Common myeloid progenitor, CD34-positive (primary cell): ENCODE measurements at places on chromosomes 2 and 18.

DNA sequence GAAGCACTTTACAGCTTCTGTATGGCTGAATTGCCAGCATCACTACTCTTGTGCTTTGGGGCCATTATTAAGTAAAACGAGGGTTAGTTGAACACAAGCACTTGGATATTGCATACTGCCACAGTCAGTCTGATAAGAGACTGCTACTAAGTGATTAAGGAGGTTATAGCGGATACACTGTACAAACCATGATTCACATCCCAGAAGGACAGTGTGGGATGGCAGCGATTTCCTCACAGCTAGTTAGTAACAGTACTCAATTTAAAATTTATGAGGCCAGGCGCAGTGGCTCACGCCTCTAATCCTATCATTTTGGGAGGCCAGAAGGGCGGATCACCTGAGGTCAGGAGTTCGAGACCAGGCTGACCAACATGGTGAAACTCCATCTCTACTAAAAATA lies 2.6 kb upstream of the BMPR2 start:
- no peak for DNase-seq

GRCh38 chr2:28607730-28608499 lies 112.1 kb downstream of the PLB1 start:
- DNase-seq = no peak

- DNase-seq = no peak
These were observed 219.2 kb downstream of the MTX2 start for GRCh38 chr2:176488431-176488830.

DNA sequence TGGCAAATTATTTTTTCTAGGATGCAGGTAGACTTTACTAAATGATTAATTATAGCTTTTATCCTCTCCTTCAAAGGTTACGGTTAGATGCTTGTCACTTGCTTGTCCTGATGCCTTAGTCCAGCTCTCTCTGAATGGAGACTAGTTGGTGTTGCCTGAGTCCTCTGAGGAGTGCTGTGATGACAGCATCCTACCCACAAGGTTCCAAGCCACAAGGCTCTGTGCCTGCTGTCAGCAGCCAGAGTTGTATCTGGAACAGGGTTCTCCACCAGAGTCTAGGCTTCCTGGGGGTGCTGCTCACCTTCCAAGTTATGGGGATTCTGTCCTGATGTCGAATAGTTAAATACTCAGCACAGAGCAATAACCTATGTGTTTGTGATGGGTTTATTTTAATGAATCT lies 125.7 kb downstream of the GALNT1 start:
- no peak for DNase-seq

DNA sequence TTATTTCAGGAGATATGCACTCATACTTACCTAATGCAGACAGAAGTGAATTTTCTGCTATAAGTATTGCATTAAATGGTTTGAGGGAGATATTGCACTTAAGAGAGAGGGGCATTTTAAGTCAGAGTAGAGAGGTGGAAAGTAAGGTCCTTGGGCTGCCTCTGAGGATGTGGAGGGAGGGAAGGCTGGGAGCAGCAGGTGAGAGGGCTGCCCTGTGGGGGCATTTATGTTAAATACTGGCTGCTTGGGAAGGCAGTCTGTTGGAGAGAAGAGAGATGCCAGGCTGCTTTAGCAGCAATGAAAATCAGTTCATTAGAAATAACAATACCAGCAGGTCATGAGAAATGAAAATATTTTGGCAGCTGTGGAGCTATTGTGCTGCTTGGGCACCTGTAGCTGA lies 576.2 kb upstream of the HS6ST1 start:
- no peak for DNase-seq

- DNase-seq = no peak
These were observed 600.5 kb upstream of the SYT4 start for GRCh38 chr18:43877616-43878321.

DNA sequence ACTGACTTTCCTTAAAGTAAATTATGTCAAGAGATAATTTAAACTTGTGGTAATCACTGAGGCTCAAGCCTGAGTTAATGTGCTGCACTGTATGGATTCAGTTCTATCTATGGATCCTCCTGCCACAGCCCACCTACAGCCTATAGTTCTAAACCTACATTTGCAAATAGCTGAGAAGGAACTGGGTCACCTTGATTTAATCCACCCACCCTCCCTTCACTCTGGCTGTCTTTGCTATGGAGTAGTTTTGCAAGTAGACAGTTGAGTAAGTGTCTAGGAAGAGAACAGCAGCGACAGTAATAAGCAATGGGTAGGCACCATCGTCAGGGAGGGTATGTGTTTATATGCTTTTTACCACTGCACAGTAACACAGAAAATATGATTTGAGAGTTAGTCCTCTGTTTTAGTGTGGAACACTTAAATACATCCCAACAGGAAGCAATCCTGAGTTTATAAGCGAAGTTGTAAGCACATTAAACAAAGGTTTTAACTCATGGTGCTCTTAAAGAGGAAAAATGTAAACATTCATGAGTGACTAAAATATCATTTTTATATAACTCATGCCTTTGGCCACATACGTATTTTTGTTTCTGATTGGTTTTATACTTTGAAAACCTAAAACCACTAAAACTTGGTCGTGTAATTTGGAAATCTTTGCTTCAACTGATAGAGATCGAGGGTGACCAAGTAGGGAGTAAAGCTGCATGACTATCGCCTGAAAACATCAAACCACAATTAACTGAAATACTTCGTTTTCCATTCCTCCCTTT lies 36.3 kb upstream of the CHRNA1 start:
- no peak for DNase-seq

- no peak for DNase-seq
These were observed 811.3 kb downstream of the CPS1 start for GRCh38 chr2:211367711-211368110.

DNA sequence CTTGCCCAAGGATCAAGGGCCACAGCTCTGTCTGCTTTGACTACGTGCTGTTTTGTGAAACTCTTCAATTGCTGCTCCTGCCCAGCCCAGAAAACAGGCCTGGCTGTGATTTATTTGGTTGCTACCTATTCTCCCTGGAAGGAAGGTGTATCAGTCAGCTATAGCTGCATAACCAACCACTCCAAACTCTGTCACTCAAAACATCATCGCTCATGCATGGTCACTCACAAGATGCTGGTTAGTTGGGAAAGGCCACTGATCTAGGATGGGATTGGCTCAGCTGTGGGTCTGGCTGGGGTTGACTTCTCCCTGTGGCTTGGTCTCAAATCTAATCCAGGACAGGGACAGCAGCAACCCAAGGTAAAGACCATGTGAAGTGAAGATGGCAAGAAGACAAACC lies 14.6 kb downstream of the TEX51 start:
- DNase-seq = no peak

DNA sequence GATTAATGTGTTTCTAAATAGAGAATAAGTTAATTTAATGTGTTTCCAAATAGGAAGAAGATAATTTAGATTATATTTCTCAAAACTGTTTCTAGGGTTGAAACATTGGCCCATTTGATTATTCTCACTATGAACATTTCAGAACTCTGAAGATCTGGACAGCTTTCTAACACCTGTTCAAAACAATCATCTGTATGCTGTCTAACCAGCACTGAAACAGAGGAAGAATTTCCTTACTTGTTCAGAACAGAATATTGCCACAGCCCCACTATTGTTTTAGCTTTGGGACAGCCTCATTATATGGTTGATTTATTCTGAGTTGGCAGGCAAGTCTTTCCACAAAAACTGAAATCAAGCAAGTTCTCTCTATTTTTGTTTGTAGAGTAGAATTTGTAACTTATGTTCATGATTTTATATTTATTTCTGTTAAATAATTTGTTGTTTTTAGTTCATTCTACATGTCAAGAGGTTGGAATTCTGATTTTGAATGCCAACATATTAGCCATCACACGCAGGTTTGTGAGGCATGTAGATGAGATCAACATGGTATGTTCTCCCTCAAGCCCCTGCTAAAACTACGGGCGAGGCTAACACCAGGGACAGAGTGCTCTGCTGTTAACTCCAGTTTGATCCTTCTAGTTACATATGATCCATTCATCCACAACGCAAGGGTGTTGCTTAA lies 11.2 kb downstream of the IL18RAP start:
- DNase-seq = no peak

GRCh38 chr2:58032016-58032763 lies 14.4 kb upstream of the VRK2 start:
- no peak for DNase-seq

GRCh38 chr2:23617811-23618215 lies 232.8 kb downstream of the KLHL29 start:
- DNase-seq = no peak

GRCh38 chr2:235077046-235077445 lies 125.2 kb downstream of the SH3BP4 start:
- DNase-seq = no peak

DNA sequence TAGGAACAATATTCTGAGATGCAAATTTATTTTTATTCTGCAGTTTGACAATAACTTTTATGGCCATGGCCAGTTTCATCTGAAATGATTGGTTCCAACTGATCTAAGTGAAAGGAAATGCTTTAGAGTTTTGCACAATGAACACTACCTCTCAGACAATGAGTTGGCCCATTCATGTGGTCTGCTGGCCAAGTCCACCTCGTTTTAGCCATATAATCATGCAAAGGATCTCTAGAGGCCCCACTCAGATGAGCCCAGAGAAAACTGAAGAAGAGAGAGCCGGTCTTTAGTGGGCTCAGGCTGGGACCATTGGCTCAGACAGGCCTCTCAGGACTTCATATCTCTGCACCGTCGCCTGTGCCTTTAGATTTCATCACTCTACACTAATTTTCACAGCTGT lies 254.7 kb downstream of the MREG start:
- no peak for DNase-seq

GRCh38 chr2:40760071-40760666 lies 308.3 kb upstream of the SLC8A1 start:
- DNase-seq = peak; percentile 82
